ENCODE measurements at places on chromosomes 2 and 18. TPM values are rescaled to one million over a fixed set of nuclear protein-coding genes. Genes with fewer than 3 reads are reported as not detected.

DNA sequence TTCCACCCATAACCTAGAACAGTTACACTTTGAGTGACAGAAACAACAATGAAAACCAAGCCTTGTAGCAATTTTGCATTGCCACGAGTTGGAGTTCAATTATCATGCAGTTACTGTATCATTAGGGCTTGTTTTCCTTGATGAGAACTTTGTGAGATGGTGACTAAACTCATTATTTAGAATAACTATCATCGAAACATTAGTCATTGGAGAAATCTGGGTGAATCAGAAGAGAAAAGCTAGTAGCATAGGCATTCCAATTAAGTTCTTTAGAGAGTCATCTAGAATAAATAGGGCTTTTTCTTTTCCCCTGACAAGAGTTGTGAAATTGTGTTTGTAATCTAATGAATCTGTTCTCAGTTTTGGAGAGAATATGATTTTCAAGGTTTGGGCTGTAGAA is 122.8 kb upstream of the DOCK10 start:
- no peak for DNase-seq
- H3K27ac ChIP-seq: no peak overlapping the region
- H3K4me1 ChIP-seq: no peaks in the 10 kb centered on the region

DNA sequence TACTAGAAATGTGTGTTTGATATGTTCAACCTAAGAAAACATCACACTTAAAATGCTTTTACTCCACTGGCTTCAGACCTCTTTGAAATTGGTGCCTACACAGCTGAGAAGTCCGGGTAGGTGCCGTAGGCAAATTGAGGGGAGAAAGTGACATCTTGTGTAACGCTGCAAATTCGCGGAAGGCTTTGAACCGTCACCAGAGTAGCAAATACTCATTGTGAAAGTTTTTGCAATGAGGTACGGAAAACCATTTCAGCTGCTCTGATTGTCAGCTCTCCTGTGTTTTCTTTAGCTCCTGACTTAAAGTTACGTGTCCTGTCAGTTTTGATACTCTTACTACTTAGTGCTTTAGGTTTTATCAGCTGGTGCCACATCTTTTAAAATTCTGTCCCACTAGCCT is 224.5 kb downstream of the FAM210A start:
- H3K36me3 ChIP-seq: peaks cover 6% of the 10 kb centered on the region
- H3K27me3 ChIP-seq: no peaks in the 10 kb centered on the region
- H3K4me3 ChIP-seq: no peak overlapping the region
- no peak overlapping the region for H3K27ac ChIP-seq
- peak; percentile 40 for DNase-seq

DNA sequence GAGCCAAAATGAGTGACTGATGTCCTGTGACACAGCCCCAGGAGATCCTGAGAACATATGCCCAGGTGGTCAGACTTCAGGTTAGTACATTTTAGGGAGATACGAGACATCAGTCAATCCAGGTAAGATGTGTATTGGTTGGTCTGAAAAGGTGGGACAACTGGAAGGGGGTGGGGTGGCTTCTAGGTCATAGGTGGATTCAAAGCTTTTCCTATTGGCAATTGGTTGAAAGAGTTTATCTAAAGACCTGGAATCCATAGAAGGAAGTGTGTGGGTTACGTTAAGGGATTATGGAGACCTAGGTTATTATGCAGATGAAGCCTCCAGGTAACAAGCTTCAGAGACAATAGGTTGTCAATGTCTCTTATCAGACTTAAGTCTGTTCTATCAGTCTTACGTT is 136.5 kb downstream of the ZNF532 start:
- no peak overlapping the region for H3K4me3 ChIP-seq
- no peaks in the 10 kb centered on the region for H3K27me3 ChIP-seq
- H3K27ac ChIP-seq: no peak overlapping the region
- H3K36me3 ChIP-seq: no peaks in the 10 kb centered on the region
- DNase-seq: no peak
- H3K4me1 ChIP-seq: no peaks in the 10 kb centered on the region

GRCh38 chr2:64609227-64609941 is 44.3 kb downstream of the SERTAD2 start:
- peaks cover 22% of the 10 kb centered on the region for H3K4me1 ChIP-seq
- H3K27ac ChIP-seq: peak overlapping the region; percentile 53
- H3K4me3 ChIP-seq: peak overlapping the region; percentile 76
- no peaks in the 10 kb centered on the region for H3K36me3 ChIP-seq
- H3K27me3 ChIP-seq: no peaks in the 10 kb centered on the region

DNA sequence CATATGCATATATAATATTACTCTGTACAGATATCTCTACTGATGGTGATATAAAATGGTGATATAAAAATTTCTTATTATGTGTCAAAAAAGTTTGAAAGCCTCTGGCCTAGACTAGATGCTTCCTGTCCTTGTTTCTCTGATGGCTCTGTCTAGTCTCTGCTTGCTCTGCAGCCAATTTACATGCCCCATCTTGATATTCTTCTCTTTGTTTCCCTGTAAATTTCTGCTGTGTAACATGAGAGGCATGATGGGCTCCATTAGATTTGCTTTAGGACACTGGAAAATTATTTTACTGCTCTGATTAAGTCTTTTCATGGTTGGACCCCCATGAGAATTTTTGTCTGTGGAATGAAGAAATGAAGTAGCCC is 24.3 kb downstream of the BABAM2 start:
- no peaks in the 10 kb centered on the region for H3K36me3 ChIP-seq
- no peak overlapping the region for H3K4me3 ChIP-seq
- H3K27ac ChIP-seq: no peak overlapping the region
- H3K4me1 ChIP-seq: peaks cover 4% of the 10 kb centered on the region
- DNase-seq: no peak
- H3K27me3 ChIP-seq: no peaks in the 10 kb centered on the region

GRCh38 chr2:16293398-16293797 is 353.0 kb downstream of the MYCN start:
- H3K4me1 ChIP-seq: no peaks in the 10 kb centered on the region
- H3K4me3 ChIP-seq: no peak overlapping the region
- DNase-seq: no peak
- H3K36me3 ChIP-seq: no peaks in the 10 kb centered on the region
- no peak overlapping the region for H3K27ac ChIP-seq

- DNase-seq: no peak
- H3K27ac ChIP-seq: no peak overlapping the region
- no peaks in the 10 kb centered on the region for H3K27me3 ChIP-seq
- no peaks in the 10 kb centered on the region for H3K4me1 ChIP-seq
Observed at GRCh38 chr18:54918060-54918459, 41.2 kb downstream of the CCDC68 start.

DNA sequence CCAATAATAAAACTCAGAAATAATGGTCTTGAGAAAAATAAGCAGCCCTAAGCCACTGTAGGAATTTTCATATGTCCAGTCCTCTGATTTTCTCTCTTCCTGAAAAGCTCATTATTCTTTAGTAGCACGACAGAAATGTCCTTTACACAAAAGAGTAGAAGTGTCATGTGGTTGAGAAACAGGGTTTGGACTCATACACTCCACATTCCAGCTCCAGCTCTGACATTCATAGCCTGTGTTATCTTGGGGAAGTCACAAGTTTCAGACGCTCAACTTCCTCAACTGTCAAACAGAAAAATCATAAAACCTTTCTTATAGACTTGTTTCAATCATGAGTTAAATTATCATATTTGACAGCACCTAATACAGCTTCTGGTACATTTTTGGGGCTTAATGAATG is 511.5 kb downstream of the TNS1 start:
- H3K4me1 ChIP-seq: no peaks in the 10 kb centered on the region
- no peaks in the 10 kb centered on the region for H3K36me3 ChIP-seq
- H3K27me3 ChIP-seq: no peaks in the 10 kb centered on the region
- H3K4me3 ChIP-seq: no peak overlapping the region
- no peak overlapping the region for H3K27ac ChIP-seq
- DNase-seq: no peak

- H3K27ac ChIP-seq: no peak overlapping the region
- peaks cover 3% of the 10 kb centered on the region for H3K36me3 ChIP-seq
- no peak overlapping the region for H3K4me3 ChIP-seq
- H3K4me1 ChIP-seq: no peaks in the 10 kb centered on the region
- no peaks in the 10 kb centered on the region for H3K27me3 ChIP-seq
Observed at GRCh38 chr2:168056242-168056787, 191.1 kb downstream of the STK39 start.

DNA sequence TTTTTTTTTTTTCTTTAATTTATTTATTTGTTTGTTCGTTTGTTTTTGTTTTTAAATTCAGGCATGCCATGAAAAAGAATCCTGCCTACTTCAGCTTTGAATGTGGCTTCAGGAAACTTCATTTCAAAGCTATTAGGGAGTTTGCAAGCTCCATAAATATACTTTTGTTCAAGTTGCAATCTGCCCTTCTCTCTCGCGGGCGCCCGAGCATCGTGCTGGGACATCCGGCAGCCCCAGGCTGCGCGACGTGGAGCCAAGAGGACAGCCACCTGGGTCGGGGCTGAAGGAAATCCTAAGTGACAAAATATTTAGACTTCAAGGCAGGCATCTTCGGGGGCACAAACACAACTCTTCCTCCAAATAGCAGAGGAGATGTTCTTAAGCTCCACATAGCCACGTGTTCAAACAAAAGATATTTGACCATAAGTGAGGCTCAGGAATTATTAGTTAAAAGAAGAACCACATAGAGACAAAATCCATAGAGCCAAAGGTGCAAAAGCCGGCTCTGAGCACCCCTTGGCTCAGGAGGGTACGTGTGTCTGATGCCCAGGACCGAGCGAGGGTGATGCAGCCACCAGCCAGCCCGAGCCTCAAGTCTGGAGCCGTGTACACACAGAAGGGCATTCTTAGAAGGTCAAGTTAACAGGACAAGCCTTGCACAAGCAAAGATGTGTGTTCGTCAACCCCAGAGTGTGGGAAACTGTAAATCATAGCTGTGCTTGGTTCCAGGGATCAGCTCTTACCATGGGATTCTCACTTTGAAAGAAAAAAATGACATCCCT is 256.5 kb upstream of the SALL3 start:
- H3K4me3 ChIP-seq: no peak overlapping the region
- no peak for DNase-seq
- H3K4me1 ChIP-seq: no peaks in the 10 kb centered on the region

- H3K36me3 ChIP-seq: no peaks in the 10 kb centered on the region
- H3K27me3 ChIP-seq: no peaks in the 10 kb centered on the region
- no peak for DNase-seq
Observed at GRCh38 chr2:132407784-132408183, 8.8 kb upstream of the GPR39 start.

DNA sequence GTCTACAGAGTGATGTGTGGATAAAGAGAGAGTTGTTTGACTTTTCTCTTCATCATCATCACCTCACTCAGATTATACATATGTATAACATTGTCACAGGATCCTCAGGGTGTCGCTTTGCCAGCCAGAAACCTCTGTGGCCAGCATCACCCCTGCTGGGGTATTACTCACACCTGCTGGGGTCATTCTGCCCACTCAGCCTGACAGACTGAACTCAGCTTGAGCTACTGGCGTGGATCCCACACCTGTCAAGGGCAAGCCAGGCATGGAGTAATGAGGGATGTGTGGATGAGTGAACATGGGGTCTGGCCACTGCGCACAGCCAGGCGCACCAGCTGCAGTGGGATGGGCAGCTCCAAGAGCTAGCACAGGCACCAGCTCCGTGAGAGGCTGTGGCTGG is 870.6 kb downstream of the CBLN2 start:
- H3K36me3 ChIP-seq: no peaks in the 10 kb centered on the region
- H3K27ac ChIP-seq: no peak overlapping the region
- no peaks in the 10 kb centered on the region for H3K27me3 ChIP-seq
- H3K4me3 ChIP-seq: no peak overlapping the region
- H3K4me1 ChIP-seq: no peaks in the 10 kb centered on the region
- DNase-seq: no peak

GRCh38 chr2:177735318-177735803 is 337.2 kb downstream of the PDE11A start:
- H3K27ac ChIP-seq: no peak overlapping the region
- no peak overlapping the region for H3K4me3 ChIP-seq
- no peaks in the 10 kb centered on the region for H3K27me3 ChIP-seq
- no peaks in the 10 kb centered on the region for H3K36me3 ChIP-seq
- no peak for DNase-seq

DNA sequence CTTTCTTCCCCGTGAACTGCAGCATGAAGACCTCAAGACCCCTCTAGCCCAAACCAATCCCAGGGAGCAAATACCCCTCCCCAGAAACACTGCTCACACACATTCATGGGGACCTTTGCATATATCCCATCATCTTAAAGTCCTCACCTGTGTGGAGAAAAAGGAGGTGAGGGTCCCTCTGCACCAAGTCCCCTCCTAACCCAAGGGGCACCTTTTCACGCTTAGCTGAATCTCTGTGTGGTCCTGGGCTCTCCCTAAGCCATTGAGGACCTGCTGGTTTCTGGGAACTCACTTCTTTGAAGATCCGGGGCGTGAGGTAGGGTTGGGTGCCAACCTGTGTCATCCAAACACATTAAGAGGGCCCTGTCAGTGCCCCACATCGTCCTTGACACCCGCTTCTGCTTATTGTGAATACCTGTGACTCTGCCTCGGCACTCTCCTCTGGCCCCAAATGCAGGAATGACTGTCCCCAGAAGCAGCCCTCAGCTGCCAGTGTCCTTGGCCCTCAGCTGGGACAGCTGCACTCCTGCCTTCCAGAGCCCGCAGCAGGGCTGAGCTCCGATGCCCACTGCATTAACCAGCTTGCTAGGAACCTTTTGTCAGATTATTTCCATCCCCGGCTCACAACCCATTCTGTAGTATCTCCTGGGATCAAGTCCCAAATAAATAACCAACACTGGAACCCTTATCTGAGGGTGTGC is 41.3 kb upstream of the ITM2C start:
- no peak for DNase-seq
- no peaks in the 10 kb centered on the region for H3K36me3 ChIP-seq
- H3K27ac ChIP-seq: no peak overlapping the region
- no peak overlapping the region for H3K4me3 ChIP-seq
- H3K27me3 ChIP-seq: peaks cover 9% of the 10 kb centered on the region

- no peaks in the 10 kb centered on the region for H3K36me3 ChIP-seq
- no peak overlapping the region for H3K4me3 ChIP-seq
- H3K4me1 ChIP-seq: peaks cover 18% of the 10 kb centered on the region
- no peaks in the 10 kb centered on the region for H3K27me3 ChIP-seq
- DNase-seq: no peak
- H3K27ac ChIP-seq: no peak overlapping the region
Observed at GRCh38 chr2:213161759-213162515, 10.5 kb upstream of the IKZF2 start.

The REG1B gene
- total RNA-seq: not detected

The CROCC2 gene
- total RNA-seq: not detected

The CXCR1 gene
- 0.12 TPM for total RNA-seq

The GKN1 gene
- total RNA-seq: not detected

The ANO7 gene
- 1.8 TPM for total RNA-seq
